ENCODE measurements at places on chromosomes 13 and 19.

DNA sequence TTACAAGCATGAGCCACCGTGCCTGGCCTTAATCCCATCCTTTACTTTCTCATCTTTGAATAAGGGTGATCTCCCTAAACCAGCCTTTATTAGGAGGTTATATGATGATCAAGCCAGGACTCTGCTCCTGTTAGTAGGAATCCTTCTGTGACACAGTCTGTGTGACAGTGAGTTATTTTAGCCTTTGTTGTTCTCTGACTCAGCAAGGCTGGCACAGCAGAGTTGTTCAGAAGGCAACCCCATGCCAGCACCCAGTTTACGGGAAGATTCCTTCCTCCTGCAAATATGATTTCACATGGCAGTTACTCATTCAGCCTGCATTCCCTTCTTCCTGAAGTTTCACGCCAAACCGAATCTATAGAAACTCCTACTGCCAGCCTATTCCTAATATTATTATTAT lies 10.5 kb upstream of the MIER2 start:
- peak; percentile 80 for DNase-seq

GRCh38 chr13:45255247-45255987 lies 54.6 kb upstream of the KCTD4 start:
- DNase-seq: no peak

- DNase-seq: peak; percentile 75
These were observed 47.5 kb downstream of the ZNF536 start for GRCh38 chr19:30419568-30420180.

GRCh38 chr19:55099557-55100506 lies 17.6 kb downstream of the PPP1R12C start:
- peak; percentile 12 for DNase-seq

DNA sequence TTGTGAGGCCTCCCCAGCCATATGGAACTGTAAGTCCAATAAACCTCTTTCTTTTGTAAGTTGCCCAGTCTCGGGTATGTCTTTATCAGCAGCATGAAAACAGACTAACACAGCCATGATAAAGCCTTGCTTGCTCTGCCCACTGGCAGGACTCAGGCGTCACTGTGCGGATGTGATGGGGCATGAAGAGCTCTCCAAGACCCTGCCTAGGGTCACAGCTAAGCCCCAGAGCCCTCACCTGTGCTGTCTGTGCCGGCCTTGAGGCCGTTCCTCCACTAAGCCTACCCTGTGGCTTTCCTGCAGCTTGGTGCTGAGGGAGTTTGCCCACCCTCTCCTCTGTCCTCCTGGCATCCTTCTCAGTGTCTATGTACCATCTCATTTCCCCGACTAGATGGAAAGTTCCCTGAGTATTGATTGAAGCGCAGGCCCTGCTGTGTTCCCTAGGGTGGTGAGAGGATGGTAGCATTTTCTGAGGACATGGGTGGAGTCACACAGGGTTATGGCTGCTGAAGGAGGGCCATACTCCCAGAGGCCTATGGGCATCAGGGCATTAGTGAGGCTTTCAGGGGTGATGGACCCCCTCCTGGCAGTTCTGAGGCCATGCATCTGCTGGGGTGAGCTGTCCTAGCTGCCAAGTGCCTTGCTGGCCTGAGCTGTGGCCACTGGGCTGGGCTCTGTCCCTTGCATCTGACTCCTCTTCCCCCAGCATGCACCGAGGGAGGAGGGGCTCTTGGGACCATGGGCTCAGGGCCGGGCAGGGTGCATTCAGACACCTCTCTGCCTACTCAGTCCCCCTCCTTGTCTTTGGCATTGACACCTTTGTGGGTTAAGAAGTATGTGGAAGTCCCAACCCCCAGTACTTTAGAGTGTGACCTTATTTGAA lies 75.3 kb downstream of the TEX29 start:
- DNase-seq: no peak

- DNase-seq: no peak
These were observed 13.0 kb upstream of the FPR3 start for GRCh38 chr19:51781999-51782398.

All from adrenal gland (tissue), 19 donors.